ENCODE measurements at places on chromosomes 5 and 9.

GRCh38 chr9:123353984-123354591, 1.9 kb upstream of the CRB2 start:
- peak; percentile 76 for DNase-seq

- DNase-seq = no peak
Measured at GRCh38 chr5:178831049-178831448, 28.7 kb upstream of the ZNF354B start.

- no peak for DNase-seq
Measured at GRCh38 chr5:36070687-36071571, 4.2 kb upstream of the UGT3A2 start.

- DNase-seq = no peak
Measured at GRCh38 chr5:92695123-92696003, 885.7 kb downstream of the NR2F1-AS1 start.

GRCh38 chr9:37283730-37284325, 138.7 kb upstream of the GRHPR start:
- DNase-seq = no peak

GRCh38 chr9:131395157-131396098, 1.5 kb downstream of the PRRC2B start:
- no peak for DNase-seq

DNA sequence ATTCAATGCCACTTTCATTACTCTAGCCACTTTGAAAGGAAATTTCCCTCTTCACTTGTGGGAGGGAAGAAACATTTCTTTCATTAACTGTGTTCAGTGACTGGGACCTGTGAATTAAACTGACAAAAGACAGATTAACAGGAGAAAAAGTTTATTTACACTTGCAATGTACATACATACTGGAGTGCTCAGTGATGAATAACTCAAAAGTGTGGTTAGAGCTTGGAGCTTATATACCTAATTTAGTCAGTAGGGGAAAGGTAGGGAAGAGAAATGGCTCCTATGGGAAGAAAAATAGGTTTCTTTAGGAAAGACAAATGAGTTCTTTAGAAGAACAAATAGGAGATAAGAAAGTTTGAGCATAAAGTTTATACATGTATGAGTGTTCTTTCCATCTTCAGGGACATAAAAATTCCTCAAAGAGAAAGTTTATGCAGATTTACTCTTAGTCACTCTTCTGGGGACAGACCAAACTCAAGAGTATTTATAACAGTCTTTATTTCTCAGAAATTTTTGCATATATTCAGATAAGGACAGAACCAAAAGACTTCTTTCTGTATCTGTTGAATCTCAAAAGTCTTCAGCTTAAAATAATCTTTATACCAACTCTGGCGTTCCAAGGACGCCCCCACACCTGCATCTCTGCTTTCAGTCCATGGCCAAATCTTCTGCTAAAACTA, 120.0 kb upstream of the RAI14 start:
- no peak for DNase-seq

- no peak for DNase-seq
Measured at GRCh38 chr9:80875947-80876346, 813.4 kb downstream of the TLE1 start.

- no peak for DNase-seq
Measured at GRCh38 chr5:14235872-14236271, 92.7 kb downstream of the TRIO start.

- no peak for DNase-seq
Measured at GRCh38 chr5:121681229-121681855, 170.3 kb upstream of the FTMT start.

- DNase-seq = peak; percentile 39
Measured at GRCh38 chr5:130198927-130199326, 294.7 kb downstream of the CHSY3 start.

GRCh38 chr9:126693428-126693944, 79.8 kb downstream of the LMX1B start:
- DNase-seq = no peak

DNA sequence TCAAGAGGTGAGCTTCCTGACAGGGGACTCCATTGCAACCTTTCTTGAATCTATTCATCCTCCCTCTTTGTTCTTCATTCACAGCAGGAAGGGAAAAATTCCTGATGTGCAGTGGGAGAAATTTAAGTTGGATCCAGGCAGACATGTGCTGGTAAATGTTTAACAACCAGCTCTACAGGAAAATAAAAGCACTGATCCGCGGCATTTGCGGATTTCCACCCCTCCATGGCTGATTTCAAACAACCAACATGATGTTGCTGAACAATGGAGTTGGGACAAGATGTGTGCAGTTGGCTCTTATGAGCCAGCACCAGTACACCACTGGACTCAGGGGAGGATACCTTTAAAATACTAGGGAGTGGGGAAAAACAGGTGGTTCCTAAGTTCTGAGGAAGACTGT, 47.0 kb downstream of the SPRY4 start:
- DNase-seq = no peak

GRCh38 chr5:170429014-170429413, 39.8 kb upstream of the KCNMB1 start:
- DNase-seq = peak; percentile 39

GRCh38 chr5:17269201-17269600, 51.8 kb downstream of the BASP1 start:
- DNase-seq = no peak

DNA sequence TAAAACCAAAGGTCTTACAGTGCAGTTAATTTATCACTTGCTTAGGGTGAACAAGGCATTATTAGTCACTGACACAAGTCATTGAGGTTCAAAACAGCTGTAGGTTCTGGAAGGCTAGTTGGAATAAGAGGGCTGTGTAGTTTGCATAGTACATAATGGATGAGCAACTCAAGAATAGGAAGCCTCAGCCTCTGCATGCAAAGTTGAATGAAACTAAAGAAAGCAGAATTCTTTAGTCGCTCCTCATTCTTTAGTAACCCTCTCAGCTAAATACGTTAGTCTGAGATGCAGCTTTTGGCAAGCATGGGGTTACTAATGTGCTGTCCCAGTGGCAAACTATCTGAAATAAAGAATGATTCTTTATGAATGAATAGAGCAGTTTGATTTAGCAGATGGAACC, 74.2 kb downstream of the ADGRV1 start:
- no peak for DNase-seq

GRCh38 chr5:91651704-91652103, 268.6 kb upstream of the ARRDC3 start:
- no peak for DNase-seq

DNA sequence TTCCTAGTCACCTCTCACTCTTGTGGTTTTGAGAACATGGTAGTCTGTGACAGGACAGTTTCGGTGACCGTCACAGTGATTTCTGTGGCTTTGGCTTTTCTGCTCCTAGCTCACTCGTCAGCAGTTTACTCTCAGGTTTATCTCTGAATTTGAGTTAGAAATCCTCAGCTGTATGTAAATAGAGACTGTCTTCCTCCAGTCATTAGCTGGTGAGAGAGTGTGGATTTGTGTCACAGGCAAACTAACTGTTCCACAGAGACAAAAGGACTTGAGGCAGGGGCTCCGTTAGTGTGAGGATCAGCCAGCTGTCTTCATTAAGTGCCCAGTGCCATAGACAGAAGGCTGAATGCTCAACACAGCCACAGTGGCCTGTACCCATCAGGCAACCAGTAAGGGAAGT, 131.4 kb downstream of the CD180 start:
- DNase-seq = no peak

DNA sequence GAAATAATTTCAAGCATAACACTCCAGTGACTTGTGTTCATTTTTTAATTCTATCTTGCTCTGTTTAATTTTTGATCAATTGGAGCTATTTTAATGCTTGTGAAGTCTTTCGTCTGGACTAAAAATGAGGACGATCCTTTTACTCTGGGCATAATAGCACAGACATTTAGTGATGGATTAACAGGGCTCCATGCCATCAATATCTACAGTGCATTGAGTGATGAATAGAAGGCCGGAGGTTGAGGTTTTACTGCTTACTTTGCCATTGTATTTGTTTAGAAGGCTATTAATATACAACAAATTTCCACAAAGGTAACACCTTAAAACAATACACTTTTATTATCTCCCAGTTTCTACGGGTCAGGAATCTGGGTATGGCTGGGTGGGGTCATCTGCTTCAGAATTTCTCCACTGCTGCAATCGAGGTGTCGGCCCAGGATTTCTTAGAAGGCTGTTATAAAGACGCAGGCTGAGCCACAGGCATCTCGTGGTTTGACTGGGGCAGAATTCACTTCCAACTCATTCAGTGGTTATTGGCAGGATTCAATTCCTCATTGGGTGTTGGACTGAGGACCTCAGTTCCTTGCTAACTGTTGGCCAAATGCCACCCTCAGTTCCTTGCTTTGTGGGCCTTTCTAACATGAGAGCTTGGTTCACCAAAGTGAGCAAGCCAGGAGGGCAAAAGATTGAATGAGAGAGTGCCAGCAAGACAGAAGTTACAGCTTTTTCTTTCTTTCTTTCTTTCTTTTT, 265.4 kb upstream of the VLDLR start:
- no peak for DNase-seq

DNA sequence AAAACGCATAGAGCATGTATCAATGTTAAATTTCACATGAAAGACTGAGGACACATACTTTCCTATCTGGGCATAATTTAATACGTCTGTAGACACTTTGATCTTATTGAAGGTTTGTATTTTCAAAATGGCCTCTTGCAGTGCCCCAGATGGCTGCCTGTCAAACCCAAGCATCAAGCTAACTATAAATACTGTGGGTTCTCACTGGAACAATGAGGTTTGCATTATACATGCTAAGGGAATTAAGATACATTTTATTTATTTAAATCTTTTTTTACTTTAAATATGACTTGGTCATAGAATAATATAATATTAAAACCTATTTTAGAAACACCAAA, 702.9 kb upstream of the GRAMD2B start:
- DNase-seq = no peak

- peak; percentile 87 for DNase-seq
Measured at GRCh38 chr5:159826351-159827214, 89.7 kb upstream of the ADRA1B start.

GRCh38 chr9:13478639-13479038, 199.1 kb upstream of the MPDZ start:
- no peak for DNase-seq

GRCh38 chr5:170541146-170541769, 37.4 kb downstream of the KCNIP1 start:
- DNase-seq = no peak

DNA sequence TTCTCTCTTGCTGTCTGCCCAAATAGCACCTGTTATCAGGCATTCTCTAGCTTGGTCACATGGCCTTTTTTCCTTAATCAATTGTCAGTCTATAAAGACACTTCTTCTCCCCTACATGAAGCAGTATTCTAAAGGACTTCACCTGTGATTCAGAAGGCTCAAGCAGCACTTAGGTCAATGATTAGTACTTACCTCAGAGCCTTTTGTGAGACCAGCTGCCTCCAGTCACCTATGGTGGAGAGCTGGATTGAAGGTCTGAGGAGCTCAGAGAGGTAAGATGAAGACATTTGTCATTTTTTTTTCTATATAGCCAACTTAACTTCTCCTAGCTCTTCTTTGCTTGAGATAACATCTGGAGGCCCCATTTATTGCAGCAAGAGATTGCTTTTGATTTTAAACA, 278.3 kb upstream of the PCSK5 start:
- no peak for DNase-seq

DNA sequence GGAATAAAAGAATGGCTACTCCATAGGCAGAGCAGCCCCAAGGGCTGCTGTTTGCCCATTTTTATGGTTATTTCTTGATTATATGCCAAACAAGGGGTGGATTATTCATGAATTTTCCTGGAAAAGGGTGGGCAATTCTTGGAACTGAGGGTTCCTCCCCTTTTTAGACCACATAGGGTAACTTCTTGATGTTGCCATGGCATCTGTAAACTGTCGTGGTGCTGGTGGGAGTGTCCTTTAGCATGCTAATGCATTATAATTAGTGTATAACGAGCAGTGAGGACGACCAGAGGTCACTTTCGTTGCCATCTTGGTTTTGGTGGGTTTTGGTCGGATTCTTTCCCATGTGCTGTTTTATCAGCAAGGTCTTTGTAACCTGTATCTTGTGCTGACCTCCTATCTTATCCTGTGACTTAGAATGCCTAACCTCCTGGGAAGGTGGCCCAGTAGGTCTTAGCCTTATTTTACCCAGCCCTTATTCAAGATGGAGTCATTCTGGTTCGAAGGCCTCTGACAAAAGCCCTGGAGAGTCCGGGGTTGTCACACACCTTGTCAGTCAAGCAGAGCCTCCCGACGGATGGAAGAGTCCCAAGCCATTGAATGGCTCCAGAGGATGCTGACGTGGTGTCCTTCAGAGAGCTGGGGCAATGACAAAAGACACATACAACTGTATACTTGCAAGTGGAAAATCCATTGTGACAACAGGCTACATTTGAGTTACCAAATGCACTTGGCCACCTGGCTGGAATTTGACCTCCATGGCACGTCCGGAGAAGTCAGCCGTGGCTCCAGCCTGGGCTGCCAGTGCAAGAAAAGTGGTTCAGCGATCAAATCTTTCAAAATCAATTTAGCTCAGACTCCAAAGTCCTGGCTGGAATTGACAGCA, 67.1 kb upstream of the CLINT1 start:
- no peak for DNase-seq

GRCh38 chr5:16500024-16500423, 34.4 kb upstream of the ZNF622 start:
- DNase-seq = no peak

- DNase-seq = no peak
Measured at GRCh38 chr9:16329671-16330113, 540.8 kb downstream of the BNC2 start.

DNA sequence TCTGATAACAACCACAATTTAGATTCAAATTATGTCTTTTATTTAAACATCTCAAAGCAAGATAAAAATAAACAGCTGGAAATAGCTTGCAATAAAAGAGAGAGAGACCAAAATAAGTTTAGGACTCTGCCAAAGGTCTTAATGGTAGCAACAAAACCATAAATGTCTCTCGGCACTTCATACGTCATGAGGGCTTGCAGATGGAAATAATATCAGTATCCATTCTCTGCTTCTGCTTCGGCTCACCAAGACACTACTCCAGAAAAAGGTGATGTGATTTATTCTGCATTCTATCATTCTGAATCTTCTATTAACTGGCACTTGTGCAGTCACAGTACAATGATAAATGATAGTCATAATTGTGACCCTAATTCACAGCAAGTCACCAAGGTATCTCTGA, 56.1 kb downstream of the EBF1 start:
- no peak for DNase-seq

DNA sequence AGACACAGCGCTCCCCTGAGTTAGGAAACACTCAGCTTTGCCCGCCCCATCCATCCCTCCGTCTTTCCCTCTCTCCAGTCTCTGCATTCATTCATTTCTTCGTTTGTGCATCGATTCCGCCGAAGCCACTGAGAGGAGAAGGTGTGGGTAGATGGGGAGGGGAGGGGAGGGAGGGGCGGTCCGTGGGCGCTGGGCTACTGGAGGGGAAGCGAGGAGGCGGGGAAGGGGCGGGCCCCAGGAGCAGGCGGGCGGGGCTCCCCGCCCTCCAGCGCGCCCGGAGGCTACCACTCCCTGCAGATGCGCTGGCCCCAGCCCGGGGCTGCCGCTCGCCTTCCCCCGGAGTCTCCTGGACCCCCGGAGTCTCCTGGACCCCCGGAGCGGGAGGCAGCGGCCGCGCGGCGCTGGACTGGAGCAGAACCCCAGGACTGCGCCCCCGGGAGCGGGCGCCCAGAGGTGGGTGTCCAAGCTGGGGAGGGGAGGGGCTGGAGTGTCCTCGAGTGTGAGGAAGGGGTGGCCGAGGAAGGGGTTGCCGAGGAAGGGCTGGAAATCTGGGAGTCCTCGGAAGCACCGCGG, 159.5 kb downstream of the C9orf152 start:
- peak; percentile 89 for DNase-seq

GRCh38 chr9:125950880-125951471, 203.8 kb downstream of the PBX3 start:
- no peak for DNase-seq

GRCh38 chr5:124824637-124825158, 78.3 kb upstream of the ZNF608 start:
- peak; percentile 8 for DNase-seq

Measured in urothelium cell line (cell line).